ENCODE measurements at places on chromosomes 13 and 19.
A peak's percentile ranks its signal among the peaks of the same experiment; 100 is the strongest.

GRCh38 chr19:16788479-16788878, 40.7 kb upstream of the SIN3B start:
- DNase-seq, result no peak

DNA sequence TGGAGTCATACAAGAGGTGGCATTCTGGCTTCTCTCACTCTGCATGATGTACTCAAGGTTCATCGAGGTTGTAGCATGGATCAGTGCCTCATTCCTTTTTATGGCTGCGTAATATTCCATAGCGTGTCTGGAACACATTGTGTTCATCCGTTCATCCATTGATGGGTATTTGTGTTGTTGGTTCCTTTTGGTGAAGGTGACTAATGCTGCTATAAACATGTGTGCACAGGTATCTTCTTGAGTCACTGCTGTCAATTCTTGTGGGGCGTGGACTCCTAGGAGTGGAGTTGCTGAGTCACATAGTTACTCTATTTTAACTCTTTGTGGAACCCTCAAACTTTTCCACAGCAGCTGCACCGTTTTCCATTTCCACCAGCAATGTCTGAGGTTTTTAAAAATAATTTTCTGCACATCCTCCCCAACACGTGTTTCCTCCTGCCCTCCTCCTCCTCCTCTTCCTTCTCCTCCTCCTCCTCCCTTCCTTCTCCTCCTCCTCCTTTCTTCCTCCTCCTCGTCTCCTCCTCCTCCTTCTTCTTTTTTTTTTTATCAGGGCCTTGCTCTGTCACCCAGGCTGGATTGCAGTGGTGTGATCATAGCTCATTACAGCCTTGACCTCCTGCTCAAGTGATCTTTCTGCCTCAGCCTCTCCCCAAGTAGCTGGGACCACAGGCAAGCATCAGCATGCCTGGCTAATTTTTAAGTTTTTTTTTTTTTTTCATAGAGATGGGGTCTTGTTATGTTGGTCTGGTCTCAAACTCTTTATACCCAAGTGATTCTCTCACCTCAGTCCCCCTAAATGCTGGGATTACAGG, 2.0 kb upstream of the TMEM221 start:
- no peak for DNase-seq

DNA sequence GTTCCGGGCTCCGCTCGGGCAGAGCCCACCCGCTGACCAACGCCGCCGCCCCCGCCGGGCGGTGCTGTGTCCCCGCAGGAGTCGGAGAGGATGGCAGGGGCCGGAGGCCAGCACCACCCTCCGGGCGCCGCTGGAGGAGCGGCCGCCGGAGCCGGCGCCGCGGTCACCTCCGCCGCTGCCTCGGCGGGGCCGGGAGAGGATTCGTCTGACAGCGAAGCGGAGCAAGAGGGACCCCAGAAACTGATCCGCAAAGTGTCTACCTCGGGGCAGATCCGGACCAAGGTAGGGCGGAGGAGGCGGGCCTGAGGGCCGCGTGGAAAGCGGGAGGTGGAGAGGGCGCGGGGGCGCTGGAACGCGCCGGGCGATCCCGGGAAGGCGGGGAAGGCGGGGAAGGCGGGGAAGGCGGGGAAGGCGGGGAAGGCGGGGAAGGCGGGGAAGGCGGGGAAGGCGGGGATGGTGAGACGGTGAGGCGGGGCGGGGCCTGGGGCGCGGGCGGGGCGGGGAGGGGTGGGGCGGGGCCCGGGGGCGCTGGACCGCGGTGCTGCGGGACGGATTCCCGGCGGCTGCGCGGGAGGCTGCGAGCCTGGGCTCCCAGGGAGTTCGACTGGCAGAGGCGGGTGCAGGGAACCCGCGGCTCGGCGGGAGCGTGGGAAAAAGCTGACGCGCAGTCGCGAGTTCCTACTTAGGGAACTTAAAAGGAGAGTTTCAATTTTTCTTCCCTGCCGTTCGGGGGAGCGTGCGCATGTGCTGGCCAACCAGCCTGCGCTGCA, 421 bp downstream of the DGKH start:
- no peak for DNase-seq

DNA sequence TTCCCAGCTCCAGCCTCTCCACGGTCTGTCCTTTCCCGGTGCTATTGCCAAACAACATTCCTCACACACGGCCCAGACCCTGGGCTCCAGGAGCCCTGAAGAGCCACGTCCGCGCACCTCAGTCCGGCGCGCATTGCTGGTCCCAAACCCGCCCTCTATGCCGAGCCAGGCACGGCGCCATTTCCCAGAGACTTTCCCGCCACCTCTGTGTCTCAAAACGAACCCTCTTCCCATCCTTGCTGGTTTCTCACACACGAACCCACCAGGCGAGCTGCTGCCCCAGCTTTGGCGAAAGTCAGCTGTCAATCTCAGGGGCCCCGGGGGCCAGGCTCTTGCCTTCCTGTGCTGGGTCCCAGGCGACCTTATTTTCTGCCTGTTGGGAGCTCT, 28.0 kb upstream of the F7 start:
- DNase-seq, result no peak

DNA sequence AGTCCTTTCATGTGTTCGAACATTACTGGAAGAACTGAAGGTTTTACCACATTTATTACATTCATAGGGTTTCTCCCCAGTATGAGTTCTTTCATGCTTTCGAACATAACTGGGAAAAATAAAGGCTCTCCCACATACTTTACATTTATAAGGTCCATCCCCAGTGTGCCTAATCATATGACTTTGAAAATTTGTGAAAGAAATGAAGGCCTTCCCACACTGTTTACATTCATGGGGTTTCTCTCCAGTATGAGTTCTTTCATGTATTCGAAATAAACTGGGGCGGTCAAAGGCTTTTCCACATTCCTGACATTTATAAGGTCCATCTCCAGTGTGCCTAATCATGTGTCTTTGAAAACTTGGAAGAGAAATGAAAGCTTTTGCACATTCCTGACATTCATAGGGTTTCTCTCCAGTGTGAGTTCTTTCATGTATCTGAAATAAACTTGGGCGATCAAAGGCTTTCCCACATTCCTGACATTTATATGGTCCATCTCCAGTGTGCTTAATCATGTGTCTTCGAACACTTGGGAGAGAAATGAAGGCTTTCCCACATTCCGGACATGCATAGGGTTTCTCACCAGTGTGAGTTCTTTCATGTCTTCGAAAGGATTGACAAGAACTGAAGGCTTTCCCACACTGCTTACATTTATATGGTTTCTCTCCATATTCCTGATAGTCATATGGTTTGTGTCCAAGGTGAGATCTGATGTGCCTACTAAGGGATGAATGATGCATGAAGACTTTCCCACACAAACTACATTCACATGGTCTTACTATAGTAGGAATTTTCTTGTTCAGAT, 24.0 kb downstream of the ZNF564 start:
- peak; percentile 7 for DNase-seq

GRCh38 chr19:7644550-7644877, 7.6 kb downstream of the STXBP2 start:
- no peak for DNase-seq

- DNase-seq, result no peak
These were observed 5.7 kb downstream of the ATP4A start for GRCh38 chr19:35557539-35558399.

- DNase-seq, result peak; percentile 83
These were observed 23.1 kb downstream of the LYL1 start for GRCh38 chr19:13079542-13079986.

- no peak for DNase-seq
These were observed 171.7 kb upstream of the MAB21L1 start for GRCh38 chr13:35648201-35648600.

- no peak for DNase-seq
These were observed 2.6 kb downstream of the VMAC start for GRCh38 chr19:5907241-5907640.

DNA sequence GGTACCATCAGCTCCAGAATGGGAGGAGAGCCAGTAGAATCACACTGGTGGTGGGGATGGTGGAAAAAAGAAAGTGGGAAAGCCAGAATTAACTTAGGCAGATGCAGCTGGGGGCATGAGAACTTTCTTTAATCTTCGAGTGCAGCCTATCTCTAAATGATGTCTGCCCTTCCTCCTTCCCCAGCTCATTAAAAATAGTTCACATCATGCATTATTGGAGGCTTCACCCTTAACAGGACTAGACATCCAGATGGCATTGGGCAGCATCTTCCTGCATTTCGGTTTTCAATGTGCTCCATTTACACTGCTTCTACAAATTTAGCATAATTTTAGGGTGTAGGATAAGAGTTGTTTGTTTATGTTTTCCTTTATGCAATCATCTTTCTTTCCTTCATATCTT, 272.8 kb downstream of the COG6 start:
- DNase-seq, result no peak

GRCh38 chr19:47757617-47758442, 12.5 kb downstream of the NOP53 start:
- DNase-seq, result no peak

DNA sequence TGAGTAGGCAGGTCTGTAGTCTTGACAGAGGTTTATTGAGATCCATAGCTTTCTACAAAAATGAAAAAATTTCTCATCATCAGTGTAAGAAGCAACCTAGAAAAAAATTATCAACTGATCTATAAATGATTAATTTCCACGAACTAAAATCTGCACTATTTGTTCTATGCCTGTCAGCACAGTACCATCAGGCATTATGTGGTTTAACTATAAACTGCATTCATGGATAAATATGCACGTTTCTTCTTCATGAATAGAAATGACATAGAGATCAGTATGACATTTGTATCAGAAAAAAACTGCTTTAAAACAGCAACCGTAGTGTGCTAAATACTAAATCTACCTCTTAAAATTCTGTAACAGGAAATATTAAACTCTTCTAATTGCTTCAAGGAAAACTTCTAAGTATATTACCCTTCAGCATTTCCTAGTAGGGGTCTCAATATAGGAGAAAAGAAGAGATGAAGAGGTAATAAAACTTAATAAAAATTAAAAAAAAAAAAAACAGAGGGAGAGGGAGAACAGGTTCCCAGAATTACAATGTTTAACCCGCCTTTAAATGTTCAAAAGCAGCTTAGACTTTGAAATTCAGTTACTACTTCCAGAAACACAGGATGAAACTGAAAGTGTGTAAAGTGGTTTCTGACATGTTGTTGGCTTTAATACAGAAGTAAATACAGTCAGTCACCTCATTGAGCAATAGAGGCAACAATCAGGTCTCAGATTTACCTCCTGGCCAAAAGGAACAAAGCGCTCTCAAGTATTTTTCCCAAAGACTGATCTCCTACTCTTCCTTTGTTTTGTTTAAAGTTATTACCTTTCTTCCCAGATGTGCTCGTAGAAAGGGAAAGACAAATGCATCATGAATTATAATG, 144.4 kb downstream of the DIAPH3 start:
- DNase-seq, result no peak

GRCh38 chr13:26721251-26722121, 39.1 kb downstream of the GPR12 start:
- no peak for DNase-seq

- no peak for DNase-seq
These were observed 31.9 kb downstream of the ANKRD10 start for GRCh38 chr13:110882972-110883371.

GRCh38 chr19:18091217-18091608, 4.5 kb upstream of the IL12RB1 start:
- DNase-seq, result no peak

DNA sequence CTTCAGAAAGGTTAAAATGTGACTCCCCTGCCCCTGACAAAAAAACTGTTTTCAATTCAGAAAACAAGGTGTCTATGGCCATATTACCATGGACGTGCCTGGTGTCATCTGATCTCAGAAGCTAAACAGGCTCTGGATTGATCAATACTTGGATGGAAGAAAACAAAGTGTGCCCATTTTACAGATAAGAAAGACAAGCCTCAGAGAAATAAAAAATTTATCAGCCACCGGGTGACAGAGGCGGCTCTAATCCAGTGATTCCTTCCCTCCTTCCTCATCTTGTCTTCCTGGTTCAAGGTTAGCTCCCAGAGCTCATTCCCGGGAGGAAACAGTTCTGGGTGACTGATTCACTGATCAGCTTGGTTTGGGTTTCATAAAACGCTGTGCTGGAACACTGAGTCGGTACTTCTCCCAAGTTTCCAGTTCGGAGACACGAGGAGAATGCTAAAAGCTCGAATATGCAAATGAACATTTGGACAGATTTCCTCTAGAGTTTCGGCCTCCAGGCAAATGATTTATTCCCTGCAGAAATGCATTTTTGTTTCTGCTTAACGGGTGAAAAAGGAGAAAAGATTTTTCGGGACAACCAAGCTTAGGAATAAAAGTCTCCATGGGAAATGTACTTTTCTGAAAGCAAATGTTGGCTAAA, 211.2 kb downstream of the UQCRFS1 start:
- no peak for DNase-seq

- no peak for DNase-seq
These were observed 8.7 kb downstream of the SIRT6 start for GRCh38 chr19:4173479-4174212.

- no peak for DNase-seq
These were observed 315.7 kb upstream of the SLITRK5 start for GRCh38 chr13:87355451-87355850.

DNA sequence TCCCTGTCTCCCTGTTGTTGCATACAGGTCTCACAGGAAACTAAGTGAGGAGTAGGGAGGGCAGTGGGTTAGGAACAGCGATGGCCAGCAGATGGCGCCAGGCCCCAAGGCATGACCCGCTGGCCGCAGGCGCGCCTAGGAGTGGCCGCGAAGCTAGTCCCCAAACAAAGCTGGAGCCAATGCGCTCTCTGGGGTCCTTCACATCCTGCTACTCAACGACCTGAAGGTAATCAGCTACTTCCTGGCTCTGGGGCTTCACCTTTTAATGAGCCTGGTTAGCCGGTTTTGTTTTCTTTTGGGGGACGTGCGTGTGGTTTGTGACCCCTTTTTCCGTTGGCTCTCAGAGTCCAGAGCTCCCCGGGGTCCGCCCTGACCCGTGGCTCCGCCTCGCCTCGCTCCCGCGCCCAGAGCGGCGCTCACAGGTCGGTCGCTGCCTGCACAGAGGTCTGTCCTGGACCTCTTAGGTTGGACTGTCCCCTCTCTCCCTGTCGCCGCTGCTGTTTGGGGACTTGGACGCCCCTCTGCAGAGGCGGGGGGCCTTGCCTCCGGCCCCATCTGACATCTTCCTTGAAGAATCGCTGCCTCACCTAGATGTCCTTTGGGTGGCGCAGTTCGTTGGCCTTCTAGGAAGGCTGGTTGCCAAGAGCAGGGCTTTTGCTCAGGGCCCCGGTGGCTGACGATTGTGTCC, 62.2 kb upstream of the GTF3A start:
- peak; percentile 42 for DNase-seq

DNA sequence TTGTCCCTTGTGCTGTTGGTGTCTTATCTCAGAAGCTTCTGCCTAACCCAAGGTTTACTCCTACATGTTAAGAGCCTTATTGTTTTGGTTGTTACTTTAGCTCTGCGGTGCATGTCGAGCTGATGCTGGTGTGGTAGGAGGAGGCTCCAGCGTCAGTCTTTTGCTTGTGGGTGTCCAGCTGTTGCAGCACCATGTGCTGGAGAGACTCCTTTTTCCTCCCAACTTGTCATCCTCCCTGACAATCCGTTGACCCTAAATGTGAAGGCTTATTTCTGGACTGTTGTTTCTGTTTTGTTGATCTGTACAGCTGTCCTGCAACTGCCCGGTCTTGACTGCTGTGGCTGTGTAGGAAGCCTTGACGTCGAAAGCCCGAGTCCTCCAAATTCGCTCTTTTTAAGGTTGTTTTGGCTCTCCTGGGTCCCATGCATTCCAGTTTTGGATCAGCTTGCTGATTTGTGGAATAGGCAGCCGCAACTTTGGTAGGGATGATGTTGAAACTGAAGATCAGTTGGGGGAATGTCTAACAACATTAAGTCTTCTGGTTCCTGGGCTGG, 15.3 kb downstream of the NAXD start:
- no peak for DNase-seq

- DNase-seq, result no peak
These were observed 10.2 kb upstream of the CBLC start for GRCh38 chr19:44767295-44768180.

GRCh38 chr13:41765813-41766212, 195.1 kb downstream of the VWA8 start:
- DNase-seq, result no peak
